ENCODE measurements at places on chromosomes 6 and 20.

DNA sequence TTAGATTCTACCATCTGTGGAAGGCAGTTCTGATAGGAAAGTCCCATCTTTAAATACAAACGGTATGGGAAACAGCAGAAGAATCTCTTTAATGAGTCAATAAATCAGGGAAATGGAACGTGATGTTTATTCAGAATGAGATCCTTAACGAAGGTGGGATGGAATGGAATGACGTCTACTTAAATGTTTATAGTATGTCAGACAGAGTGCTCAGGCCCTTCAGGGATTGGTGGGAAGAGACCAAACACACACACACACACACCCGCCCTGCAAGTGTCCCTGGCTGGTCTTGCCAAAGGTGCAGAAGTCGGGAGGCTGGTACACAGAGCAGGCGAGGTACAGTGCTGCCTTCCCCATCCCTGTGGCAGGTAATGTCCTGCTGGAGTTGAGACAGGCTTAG is 164.0 kb downstream of the FARS2 start:
- DNase-seq = no peak

- peak; percentile 77 for DNase-seq
These were observed 1.4 kb upstream of the CEP43 start for GRCh38 chr6:166997768-166998255.

DNA sequence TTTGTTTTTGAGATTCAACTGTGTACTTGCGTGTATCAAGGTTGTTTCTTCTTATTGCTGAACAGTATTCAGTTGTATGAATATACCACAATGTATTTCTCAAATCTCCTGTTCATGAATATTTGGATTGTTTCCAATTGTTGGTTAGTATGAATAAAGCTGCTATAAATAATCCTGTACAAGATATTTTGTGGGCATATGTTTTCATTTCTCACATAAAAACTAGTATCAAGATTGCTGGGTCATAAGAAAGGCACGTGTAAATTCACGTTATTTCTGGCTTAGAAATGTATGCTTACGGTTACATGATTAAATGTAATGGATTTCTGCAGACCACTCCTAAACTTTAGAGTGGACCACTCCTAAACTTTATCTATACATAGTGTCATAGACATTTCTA is 96.6 kb downstream of the BTBD3 start:
- no peak for DNase-seq

GRCh38 chr6:56193846-56194245 is 53.5 kb downstream of the COL21A1 start:
- DNase-seq = no peak

- DNase-seq = peak; percentile 89
These were observed 9.3 kb upstream of the RBM38 start for GRCh38 chr20:57381596-57382503.

- DNase-seq = no peak
These were observed 31.8 kb downstream of the ABRACL start for GRCh38 chr6:139060332-139060731.

GRCh38 chr20:5222919-5223634 is 93.7 kb downstream of the PROKR2 start:
- peak; percentile 57 for DNase-seq

DNA sequence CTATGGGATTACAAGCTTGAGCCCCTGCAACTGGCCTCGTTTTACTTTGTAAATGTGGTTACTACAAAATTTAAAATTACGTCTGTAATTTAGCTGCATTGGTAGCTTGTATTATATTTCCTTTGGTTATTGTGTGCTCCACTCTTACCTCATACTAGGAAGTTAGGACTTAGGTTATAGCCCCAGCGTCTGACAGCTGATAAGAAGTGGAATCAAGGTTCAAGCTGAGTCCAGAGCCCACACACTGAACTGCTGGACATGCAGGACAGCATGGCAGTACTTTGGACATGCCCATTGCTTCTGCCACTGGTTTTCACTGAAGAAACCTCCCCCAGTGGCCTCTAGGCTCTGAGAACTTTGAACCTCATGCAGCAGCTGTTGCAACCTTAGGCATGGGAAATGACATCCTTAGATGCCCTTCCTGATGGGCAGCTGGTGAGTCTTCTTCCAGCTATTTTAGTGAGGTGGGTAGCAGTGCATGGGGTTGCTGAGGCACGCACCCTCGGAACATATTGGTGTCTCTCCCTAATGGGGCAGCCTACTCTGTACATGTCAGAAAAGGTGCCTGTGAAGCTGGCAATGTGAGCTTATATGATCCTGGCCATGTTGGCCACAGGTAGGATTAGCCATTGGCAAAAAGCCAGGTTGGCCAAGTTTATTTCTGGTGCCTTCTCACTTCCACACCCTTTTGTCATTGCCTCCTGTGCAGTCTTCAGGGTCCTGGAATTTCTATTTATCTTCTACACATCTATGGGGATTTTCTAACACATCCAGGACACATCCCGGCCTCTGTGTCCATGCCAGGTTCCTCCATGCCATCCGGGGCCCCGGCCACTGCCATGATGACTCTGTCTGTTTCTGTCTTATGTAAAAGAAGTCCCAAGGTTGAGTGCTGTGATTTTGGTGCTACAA is 85.3 kb downstream of the CDS2 start:
- DNase-seq = no peak

DNA sequence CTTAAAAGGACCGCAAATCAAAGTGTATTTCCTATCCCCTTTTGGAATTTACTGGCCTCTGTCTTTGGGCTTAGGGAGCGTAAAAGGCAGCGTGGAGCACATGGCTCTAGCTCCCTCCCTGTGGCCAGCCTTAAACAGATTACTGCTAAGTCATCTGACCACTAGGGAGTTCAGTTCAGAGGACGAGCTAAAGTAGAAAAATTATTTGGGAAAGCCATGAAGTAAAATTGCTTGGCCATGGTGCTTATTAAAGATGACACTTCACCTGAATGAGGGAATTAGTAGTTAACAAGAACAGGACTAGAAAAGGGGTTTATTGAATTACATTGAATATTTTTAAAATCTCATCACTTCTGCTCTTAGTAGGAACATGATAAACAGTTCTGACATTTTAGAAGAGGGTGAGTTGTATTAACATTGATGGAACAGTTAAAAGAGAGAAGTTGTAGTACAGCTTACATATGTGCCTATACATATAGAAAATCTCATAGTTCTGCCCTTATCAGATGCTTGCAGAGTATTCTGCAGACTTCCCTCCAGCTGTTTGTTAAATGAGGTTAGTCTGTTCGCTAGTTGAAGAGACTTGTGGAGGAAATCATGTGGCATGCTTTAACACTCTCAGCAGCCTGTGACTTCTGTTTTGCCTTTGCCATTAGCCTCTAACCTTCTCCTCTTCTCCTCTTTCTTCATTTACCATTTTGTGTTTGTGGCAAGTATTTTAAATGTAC is 31.2 kb upstream of the MAPK13 start:
- DNase-seq = no peak

DNA sequence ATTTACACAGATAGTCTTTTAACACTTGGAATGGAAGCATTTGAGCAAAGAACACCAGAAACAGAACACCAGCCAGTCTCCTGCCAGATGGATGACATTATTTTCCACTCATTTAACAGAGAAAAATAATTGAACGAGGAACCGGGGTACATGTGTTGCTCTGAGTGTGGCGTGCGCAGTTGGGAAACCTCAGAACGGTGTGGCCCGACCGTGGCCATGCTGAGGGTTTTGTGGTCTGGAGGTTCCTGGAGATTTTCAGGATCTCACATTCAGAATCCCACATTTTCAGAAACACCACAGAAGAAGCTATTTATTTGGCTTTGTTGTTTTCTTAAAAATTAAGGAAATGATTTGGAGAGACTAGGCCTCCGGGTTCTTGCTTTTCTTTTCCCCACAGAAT is 126.9 kb upstream of the QKI start:
- no peak for DNase-seq

DNA sequence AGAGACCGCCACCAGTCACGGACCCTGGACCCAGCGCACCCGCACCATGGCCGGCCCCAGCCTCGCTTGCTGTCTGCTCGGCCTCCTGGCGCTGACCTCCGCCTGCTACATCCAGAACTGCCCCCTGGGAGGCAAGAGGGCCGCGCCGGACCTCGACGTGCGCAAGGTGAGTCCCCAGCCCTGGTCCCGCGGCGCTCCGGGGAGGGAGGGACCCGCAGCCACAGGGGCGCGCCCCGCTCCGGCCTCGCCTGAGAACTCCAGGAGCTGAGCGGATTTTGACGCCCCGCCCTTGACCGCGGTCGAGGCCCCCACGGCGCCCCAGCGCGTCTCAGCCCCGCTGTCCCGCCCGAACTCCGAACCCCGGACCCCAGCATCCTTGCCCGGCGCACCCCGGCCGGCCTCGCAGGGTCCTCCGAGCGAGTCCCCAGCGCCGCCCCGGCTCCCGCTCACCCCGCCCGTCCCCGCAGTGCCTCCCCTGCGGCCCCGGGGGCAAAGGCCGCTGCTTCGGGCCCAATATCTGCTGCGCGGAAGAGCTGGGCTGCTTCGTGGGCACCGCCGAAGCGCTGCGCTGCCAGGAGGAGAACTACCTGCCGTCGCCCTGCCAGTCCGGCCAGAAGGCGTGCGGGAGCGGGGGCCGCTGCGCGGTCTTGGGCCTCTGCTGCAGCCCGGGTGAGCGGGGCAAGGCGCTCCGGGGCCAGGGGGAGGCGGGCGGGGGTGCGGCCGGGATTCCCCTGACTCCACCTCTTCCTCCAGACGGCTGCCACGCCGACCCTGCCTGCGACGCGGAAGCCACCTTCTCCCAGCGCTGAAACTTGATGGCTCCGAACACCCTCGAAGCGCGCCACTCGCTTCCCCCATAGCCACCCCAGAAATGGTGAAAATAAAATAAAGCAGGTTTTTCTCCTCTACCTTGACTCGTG is at the start of gene OXT:
Gene OXT, plus strand, starts transcription at position 11 of the 920 bp plus-strand sequence. Its CDS starts 36 bp downstream, at position 47.
- DNase-seq = no peak

- no peak for DNase-seq
These were observed 28.8 kb upstream of the SYNJ2 start for GRCh38 chr6:157952861-157953351.

DNA sequence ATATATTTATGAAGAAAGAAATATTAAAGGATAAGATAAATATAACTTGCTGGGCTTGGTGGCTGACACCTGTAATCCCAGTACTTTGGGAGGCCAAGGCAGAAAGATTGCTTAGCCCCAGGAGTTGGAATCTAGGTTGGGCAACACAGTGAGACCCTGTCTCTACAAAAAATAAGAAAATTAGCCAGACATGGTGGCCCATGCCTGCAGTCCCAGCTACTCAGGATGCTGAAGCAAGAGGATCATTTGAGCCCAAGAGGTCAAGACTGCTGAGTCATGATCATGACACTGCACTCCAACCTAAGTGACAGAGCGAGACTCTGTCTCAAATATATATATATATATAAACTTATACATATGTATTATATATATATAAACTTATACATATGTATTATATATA is 164.0 kb downstream of the MRPL14 start:
- DNase-seq = no peak

- DNase-seq = no peak
These were observed 2.6 kb downstream of the CD164 start for GRCh38 chr6:109379711-109380110.

DNA sequence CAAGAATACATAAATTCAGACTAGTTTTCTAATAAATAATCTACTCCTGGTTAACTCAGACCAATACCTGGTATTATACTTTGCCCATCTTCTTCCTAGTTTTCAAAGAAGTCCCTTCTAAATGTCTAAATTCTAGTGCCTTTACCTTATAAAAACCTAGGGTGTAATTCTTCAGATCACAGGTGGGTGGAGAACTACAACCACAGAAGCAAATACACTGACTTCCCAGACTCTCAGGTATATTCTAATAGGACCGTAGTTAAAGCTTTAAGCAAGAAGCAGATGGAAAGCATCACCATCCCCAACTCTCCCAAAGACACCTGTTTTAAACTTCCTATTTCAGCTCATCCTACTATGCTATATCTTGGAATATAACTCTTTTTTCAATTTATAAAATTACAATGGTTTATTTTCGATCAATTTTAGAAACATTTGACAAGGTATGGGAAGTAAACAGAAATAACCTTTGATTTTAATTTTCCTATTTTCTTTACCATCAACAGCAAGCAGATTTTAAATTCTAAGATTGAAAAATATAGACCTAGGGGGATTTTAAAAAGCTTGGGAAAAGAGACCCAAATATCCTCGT is 15.8 kb downstream of the MAN1A1 start:
- DNase-seq = peak; percentile 18

- no peak for DNase-seq
These were observed 27.1 kb upstream of the NRN1 start for GRCh38 chr6:6033858-6034257.

DNA sequence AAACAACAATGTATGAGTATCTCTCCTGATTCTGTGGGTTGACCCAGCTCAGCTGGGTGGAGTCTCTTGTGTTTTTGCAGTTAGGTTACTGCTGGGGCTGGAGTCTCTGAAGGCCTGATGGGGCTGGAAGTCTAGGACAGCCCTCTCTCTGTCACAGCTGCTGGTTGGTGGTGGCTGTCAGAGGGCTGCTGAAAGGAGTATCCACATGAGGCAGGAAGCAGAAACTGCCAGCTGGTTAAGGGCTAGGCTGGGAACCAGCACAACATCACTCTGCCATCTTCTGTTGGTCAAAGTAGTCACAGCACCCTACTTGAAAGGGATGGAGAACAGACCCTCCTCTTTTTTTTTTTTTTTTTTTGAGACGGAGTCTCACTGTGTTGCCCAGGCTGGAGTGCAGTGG is 10.0 kb upstream of the PACSIN1 start:
- no peak for DNase-seq

- no peak for DNase-seq
These were observed 37.0 kb upstream of the MCUR1 start for GRCh38 chr6:13851330-13851729.

DNA sequence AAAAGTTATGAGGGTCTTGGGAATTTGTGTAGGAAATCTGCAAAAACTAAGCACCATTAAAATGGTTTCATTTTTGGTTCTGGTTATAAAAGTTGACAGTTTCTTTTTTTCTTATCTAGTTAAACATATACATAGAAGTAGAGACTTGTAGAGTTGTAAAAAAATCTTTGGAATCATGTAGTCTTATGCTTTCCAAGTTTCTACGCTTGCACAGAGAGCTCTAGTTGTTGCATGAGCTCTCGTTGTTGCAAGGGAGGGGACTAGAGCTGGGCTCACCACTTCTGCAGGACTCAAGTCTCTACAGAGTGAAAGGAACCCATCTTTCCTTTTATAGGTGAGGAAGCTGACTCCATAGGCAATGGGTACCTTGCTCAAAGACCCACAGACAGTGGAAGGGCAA is 21.6 kb upstream of the CCN2 start:
- no peak for DNase-seq

- DNase-seq = no peak
These were observed 49.8 kb downstream of the BCKDHB start for GRCh38 chr6:80156221-80156620.

DNA sequence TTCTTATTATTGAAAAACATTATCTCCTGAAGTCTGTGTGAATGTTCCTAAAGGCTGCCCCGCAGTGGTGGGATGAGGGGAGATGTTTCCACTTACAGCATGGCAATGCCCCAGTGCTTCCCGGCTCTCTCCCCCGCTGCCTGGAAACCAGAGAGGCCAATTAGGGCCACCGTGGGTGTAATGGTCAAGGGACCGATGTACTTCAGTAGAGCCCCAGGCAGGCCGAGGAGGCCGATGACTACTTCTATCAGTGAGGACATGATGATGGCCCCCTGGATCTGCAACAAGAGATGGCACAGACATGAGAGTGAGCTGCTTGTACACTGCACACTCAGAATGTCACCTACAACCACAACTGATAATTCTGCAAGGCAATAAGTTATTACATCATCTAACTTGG is 117.8 kb downstream of the SLC23A2 start:
- DNase-seq = no peak

GRCh38 chr20:51828762-51829161 is 26.4 kb upstream of the SALL4 start:
- no peak for DNase-seq

Measured in urothelium cell line (cell line).